Suprapubic skin (tissue), 4 donors: ENCODE measurements at places on chromosomes 11 and 22.

DNA sequence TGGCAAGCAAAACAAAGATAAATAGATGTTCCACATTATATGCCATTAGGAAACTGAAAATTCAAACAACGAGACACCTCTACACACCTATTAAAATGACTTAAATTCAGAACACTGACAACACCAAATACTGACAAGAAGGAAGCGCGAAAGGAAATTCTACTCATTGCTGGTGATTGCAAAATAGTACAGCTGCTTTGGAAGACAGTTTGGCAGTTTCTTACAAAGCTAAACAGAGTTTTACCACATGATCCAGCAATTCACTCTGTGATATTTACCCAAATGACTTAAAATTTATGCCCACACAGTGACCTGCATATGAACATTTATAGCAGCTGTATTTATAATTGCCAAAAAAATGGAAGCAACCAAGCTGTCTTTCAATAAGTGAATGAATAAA lies 232.6 kb downstream of the CASP12 start:
- no peak for DNase-seq

- no peak for DNase-seq
Observed at GRCh38 chr22:36277482-36278291, 24.8 kb downstream of the APOL1 start.

DNA sequence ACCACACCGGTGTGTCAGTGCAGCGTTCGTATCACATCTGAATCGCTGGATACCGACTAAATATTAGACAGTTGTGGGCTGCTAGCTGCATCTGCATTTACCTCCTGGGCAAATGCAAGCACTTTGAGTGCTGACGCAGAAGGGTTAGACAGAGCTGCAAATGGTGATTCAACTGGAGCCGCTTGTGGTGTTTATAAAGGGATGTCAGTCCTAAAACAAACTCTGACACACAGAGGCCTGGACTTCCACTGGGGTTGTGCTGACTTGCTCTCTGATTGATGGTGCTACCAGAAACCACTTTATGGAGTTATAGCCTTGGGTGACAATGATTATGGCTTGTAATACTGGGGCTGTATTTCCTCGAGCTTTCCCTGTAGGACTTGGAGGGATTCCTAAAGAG lies 374.4 kb downstream of the NTM start:
- DNase-seq: no peak

DNA sequence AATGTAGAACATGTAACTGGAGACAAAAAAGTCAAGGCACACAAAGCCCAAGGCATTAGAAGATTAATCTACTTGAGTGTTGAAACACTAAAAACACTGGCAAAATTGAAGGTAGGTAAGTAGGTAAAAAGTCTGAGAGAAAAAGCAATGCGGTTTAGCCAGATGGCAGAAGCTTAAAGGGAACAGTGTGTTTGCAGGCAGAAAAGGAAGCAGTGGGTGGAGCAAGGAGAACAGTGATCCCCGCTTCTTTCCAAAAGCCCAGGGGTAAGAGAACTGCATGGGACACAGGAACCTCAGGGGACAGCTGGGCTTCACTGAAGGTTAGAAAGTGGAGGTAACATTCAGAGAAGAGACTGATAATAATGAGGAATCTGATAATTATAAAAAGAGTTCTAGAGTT lies 16.0 kb downstream of the MRE11 start:
- no peak for DNase-seq

DNA sequence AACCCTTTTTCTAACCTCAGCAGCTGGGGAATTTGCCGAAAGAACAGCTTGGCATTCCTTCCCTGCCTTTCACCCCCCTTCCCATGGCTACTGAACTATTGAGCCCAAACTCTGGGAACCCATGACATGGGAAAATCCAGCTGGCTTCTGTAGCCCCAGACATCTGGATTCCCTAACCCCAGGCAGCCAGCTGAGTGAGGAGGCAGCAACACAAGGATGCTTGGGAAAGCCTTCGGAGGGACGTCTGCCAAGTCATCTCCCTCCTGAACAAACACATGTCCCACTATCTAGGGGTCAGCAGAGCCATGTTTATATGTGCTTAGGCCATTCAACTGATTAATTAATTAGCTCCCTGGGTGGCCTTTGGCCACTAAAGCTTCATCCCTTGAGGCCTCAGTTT lies 21.6 kb downstream of the LRRC55 start:
- DNase-seq: no peak

DNA sequence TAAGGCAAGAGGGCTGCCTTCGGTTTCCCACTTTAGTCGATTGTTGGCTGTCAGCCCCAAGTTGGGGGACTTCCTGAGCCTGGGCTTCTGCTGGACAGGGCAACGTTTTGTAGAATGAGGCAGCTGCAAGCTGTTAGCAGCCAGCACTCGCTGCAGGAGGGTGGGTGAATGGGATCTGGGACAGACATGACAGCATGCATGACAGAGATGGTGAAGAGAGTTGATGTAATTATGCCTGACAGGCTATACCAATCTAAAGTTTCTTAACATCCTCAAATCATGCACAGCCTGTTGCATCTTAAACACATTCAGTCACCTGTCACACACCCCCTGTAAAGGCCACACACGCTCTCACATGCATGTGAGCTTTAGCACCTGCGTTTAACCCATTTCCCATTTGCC lies 49.2 kb downstream of the CWC15 start:
- DNase-seq: no peak

- DNase-seq: no peak
Observed at GRCh38 chr11:129852125-129852740, 36.6 kb downstream of the TMEM45B start.

DNA sequence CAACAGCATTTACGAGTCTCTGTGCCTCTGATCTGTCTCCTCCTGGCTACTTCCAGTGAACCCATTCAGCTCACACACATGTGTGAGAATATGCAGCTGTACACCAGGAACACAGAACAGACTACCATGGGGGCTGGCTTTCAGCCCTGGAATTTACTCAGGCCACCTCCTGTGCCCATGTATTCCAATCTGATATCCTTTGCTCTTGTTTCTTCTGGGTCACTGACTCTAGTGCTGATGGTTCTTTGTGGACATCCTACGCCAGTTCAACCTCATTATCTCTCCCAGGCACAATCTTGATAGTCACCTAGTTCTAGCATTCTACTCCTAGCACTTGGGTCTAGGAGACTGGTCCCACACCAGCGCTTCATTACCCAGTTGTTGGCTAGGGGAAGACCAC lies 23.0 kb upstream of the ZC3H12C start:
- no peak for DNase-seq

DNA sequence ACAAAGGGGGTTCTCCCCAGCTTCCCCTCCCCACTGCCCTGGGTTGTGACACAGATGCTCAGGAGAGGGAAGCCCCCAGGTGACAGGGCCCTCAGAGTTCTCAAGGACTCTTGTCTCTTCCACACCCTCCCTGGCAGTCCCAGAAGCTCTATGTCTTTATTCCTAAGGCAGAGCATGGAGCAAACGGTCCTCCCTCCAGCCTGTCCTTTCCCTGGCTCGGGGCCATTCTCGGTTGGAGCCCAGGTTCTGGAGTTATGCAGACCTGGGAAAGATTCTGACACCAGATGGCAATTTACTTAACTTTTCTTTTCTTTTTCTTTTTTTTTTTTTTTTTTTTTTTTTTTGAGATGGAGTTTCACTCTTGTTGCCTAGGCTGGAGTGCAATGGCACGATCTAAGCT lies 186.6 kb downstream of the CEP164 start:
- DNase-seq: no peak

GRCh38 chr11:78066471-78066870 lies 2.8 kb downstream of the THRSP start:
- DNase-seq: no peak

DNA sequence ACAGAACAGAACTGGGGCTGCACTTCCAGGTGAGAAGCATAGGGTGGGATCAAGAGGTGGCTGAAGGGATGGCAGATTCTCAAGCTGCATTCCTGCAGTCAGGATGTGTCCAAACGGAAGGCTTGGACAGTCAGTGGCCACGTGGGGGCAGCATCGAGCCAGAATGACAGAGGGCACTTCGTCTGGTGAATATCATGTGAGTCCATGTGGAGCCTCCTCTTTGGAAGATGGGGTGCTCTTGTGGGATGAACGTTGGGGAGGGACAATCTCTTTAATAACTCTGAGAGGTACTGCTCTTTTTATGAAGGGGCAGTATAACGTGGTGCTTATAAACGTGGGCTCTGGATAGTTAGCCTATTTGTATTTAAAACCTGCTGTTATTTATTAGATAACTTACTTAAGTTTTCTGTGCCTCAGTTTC lies 154.9 kb upstream of the NAV2 start:
- peak; percentile 87 for DNase-seq

GRCh38 chr11:61896665-61897386 lies 5.5 kb upstream of the FADS3 start:
- no peak for DNase-seq

DNA sequence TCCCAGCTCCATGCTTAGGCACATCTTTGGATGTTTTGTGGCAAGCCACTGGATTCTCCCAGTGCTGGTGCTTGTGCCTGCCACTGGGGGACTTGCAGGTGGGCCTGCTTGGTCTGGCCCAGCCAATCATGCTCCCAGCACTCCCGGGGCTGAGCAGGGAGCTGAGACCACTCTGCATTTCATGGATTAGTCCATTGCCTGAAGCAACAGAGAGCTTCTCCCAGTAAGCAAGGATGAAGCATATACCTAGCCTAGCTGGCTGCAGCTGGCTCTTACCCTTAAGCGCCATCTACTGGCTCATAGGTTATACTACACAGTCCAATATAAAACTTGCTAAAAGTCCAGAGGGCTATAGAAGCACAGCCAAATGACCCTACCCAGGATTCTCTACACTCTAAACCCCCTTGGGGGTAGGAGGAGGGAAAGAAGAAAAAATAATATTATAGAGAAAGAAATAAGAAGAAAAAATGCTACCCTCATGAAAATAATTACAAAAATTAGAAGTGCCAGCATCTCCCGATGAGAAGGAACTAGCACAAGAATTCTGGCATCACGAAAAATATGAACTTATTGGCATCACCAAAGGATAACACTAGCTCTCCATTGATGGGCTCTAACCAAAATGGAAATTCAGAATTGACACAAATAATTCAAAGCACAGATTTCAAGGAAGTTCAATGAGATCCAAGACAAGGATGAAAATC lies 275.3 kb downstream of the C11orf87 start:
- DNase-seq: no peak

DNA sequence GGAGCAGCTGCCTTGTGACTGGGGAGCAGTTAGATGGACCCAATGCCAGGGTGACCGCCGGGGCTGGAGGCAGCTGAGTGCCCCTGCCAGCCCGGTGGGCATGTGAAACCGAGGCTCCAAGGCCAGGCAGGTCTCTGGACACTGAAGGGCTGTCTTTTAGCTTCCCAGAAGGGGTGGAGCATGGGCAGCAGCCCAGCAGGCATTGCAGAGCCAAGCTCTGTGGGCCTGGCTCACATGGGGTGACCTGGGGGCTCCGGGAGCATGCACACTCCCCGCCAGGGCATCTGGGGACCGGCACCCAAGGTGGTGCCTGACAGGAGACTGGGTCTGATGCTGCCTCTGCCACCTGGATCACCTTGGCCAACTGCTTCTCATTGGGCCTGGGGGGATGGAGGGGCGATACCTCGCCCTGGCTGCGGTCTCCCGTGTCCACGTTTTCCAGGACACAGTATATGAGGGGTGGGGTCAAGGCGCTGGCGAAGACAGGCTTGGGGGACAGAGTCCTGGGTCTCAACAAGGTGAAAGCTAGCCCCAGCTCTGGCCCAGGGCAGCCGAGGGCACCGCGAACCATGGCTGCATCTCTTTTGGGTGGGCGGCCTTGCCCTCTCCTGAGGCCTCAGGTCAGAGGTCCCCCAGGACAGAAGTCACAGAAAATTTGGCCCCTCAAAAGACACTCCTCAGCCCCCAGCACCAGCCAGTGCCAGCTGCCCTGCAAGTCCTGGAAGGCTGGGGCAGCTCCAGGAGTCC lies 3.5 kb downstream of the INS start:
- no peak for DNase-seq

DNA sequence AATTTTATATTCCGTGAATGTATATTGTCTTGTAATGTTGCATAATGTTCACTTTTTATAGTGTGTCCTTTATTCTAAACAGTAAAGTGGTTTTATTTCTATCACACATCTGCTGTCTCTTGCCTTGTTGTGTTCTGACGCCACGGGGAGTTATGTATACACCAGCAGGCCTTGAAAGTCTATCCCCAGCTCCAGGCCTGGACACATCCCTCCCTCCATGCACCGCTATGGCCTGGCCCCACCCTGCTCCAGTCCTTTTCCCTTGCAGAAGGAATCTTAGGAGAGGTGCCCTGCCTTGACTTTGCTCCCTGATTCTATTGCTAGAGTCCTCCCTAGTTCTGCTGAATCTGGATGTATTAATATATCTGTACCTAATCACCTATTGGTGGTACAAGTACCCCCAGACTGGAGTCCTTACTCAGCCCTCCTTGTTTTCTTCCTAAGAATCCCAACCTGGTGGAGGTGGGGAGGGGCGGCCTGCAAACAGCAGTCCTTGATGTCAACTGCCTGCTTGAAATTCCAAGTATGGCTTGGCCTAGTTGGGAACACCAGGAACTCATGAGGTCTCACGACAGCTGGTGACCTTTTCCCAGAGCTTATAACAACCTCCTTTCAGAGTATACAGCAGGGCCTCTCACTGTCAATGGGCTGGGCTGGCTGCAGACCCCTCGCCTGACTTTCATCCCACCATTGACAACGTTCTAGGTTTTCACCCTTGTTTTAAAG lies 61.6 kb downstream of the TIMP3 start:
- no peak for DNase-seq

- DNase-seq: peak; percentile 21
Observed at GRCh38 chr11:120522736-120523135, 11.2 kb downstream of the GRIK4 start.

GRCh38 chr11:129538323-129538722 lies 162.7 kb downstream of the BARX2 start:
- no peak for DNase-seq

- no peak for DNase-seq
Observed at GRCh38 chr11:126930091-126930841, 70.3 kb downstream of the KIRREL3 start.

- DNase-seq: no peak
Observed at GRCh38 chr11:25733777-25734176, 598.2 kb upstream of the ANO3 start.

DNA sequence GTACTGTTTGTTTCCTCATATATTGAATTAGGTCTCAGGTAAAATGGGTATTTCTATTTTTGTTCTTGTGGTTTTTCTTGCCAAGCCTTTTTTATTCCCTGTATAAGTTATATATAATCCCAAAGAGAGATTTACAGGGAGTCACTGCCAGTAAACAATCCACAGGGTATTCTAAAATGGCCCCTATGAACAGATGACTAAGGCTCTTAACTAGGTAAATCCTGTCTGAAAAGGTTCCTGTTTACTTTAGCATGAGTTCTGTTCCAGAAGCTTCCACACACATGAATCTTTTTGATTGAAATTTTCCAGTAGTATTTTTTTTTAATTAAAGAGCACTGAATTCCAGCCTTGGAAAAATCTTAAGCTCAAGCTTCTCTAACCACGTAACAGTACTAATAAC lies 552.8 kb upstream of the CCDC179 start:
- no peak for DNase-seq

DNA sequence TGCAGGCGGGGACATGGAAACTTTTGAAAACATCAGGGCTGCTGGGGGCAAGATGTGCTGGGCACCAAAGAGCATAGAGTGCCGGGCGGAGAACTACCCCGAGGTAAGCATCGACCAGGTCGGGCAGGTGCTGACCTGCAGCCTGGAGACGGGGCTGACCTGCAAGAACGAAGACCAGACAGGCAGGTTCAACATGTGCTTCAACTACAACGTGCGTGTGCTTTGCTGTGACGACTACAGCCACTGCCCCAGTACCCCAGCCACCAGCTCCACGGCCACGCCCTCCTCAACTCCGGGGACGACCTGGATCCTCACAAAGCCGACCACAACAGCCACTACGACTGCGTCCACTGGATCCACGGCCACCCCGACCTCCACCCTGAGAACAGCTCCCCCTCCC lies 19.4 kb downstream of the MUC5B start:
- DNase-seq: no peak
